ENCODE measurements at places on chromosomes 2 and 18. TPM values are rescaled to one million over a fixed set of nuclear protein-coding genes. Genes with fewer than 3 reads are reported as not detected.

The SGPP2 gene
- 0.33 TPM for total RNA-seq

The CHN1 gene
- 18.3 TPM for total RNA-seq

The EN1 gene
- 1.3 TPM for total RNA-seq

The C2orf15 gene
- total RNA-seq: 0.46 TPM

The ST6GAL2 gene
- 15.6 TPM for total RNA-seq

The TET3 gene
- total RNA-seq: 7.5 TPM

The POLE4 gene
- 208 TPM for total RNA-seq
